ENCODE measurements at places on chromosomes 5 and 9.

DNA sequence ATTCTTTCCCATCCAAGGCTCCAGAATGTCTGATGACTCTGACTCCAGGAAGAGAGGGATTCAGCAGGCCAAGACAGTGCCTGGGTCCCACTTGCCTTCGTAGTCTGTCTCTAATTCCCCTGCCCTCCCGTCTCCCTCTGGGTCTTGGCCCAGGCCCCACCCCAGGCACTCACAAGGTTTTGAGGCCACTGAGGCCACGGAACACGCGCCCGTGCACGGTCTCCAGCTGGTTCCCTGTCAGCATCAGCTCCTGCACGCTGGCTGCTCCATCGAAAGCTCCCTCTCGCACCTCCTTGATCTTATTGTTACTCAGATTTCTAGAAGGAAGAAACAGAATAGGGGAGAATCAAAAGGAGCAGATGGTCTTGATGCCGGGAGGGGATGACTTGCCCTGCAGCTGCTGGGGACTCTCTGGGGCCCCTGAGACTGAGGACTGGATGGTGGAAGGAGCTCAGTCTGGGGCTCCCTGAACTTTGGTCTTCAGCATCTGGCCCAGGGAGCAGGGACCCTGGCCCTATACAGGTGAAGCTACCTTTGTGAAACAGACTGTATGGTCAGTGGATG is 174.6 kb upstream of the PANK3 start:
- no peak for DNase-seq

DNA sequence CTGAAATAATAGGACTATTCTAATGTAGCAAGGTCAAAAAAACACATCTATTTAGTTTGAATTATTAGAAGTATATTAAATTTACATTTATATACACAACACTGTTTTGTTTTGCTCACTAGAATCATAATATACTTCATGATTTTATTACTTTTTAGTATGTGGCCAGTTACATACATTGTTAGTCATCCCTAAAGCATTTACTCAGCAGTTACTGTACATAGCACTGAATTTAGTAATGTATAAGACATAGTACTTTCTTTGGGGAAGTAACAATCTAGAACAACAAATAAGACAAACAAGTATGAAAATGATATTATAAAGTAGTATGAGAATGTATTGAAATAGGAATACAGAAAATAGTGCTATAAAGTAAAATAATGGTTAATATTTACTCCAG is 28.2 kb downstream of the ERCC8 start:
- DNase-seq: no peak

- no peak for DNase-seq
Observed at GRCh38 chr5:58116346-58116745, 343.5 kb downstream of the PLK2 start.

DNA sequence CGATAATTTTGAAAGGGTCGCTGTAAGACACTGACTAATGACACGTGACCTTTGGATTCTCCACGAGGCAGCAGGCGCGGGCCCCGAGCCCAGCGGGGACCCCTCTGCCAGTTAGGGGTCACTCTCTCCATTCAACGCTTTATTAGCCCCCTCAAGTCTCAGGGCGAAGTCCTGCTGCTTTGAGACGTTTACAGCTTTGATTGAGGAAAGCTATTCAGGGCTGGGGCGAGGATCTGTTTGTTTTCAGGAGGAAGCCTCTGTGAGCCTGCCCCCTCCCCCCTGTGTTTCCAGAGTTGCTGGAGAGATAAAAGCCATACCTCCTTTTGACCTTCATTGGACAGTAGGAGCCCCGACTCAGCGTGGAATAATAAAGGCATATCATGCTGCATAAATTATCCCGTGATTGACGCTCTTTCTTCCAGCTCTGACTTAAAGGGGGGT is 31.4 kb upstream of the MSX2 start:
- DNase-seq: no peak

GRCh38 chr9:103627731-103628130 is 466.4 kb upstream of the SMC2 start:
- no peak for DNase-seq

DNA sequence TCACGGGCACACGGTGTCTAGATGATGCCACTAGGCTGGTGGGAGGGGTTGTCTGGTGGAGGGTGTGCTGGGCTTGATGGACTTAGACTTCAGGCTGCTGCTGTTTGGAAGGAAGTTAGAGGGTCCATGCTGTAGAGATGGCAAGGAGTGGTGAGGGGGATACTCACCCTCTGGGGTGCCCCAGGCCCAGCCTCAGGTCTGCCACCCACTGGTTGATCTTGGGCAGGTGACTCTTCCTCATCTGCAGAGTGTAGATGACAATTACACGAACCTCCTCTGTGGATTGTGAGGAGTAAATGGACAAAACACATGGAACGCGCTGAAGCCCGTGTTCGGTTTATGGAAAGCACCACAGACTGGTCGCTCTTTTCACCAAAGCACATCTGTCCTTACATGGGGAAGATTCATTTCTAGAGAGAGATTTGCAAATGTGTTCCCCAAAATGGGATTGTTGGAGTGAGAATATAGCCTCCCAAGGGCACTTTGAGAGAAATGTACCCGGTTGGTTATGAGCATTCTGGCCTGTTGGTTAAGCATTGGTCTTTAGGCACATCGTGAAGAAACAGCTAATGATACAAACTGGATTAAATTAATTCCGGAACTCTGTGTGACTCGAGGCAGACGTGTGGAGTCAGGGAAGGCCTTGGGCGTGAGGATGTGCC is 58.2 kb downstream of the ZNF618 start:
- no peak for DNase-seq

DNA sequence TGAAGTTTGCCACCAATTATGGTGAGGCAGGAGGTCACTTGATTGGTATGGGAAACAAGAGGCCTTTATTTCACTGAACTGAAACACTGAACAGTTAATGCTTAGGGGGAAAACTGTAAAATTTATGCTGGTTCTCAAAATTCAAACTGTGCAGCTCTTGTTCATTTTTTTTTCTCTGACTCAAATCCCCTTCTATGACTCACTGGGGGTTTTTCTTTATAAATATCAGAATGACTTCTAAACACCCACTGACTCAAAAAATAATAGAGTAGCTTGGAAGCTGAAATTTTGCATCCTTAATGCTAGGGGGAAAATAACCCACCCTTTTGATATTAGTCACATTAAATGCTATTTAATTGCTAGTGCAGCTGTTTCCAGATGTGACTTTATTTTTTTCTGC is 24.1 kb upstream of the OTP start:
- DNase-seq: no peak

- no peak for DNase-seq
Observed at GRCh38 chr5:98482321-98483300, 290.9 kb upstream of the RGMB start.

DNA sequence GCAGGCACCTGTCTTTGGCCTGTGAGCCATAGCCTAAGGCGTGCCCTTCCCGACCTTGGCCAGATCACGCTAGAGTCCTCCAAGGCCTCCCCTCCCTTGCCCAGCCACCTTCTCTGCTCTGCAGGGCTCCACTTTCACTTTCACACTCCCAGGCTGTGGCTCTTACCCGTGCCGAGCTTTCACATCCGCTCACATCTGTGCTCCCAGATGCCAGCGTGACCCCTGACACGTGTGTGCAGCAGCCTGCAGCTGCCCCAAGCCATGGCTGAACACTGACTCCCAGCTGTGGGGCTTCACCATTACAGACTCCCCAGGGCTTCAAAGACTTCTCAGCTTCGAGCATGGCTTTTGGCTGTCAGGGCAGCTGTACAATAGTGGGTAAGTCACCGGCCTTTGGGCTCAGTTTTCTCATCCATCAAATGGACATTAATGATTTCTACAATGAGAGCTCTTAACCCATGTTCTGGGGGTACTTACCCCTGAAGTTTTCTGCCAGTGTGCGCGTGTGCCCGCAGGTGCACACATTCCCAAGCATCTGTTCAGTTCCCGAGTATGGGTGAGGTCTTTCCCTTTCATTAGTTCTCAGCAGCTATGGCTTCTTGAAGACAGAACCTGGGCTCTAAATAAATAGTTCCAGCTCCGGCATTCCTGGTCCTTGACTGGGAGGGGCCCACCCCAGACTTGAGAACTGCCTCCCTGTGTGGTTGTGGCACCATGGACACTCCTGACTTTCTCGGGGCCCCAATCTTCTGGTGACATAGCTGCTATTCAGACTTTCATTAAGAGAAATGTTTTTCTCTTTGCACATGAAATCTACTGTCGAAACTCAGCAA is 118.6 kb downstream of the RGS3 start:
- peak; percentile 63 for DNase-seq

DNA sequence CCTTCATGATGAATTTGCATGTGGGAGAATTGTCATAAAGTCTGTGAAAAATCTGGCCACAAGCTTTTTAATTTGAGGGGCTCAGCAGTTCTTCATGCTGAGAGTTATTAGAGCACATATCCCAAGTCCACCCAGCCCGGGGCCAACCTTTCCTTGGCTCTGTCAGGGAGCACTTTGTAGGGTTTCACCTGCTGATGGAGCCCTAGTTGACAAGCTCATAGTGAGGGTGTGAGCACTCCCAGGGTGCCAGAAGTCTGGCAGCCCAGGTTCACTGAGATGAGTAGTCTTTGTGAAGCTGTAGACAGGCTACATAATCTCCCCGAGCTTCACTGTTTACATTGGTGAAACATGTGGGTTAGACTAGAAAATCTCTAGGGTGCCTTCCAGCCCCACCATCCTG is 97.2 kb upstream of the NREP start:
- no peak for DNase-seq

GRCh38 chr9:17578911-17579793 is at the start of gene SH3GL2:
Gene SH3GL2 (plus strand): TSS chr9:17579066.
- DNase-seq: no peak

- DNase-seq: no peak
Observed at GRCh38 chr5:143014017-143014651, 244.0 kb downstream of the ARHGAP26 start.

- DNase-seq: no peak
Observed at GRCh38 chr9:2289263-2289662, 274.1 kb downstream of the SMARCA2 start.

- DNase-seq: no peak
Observed at GRCh38 chr5:169248996-169249395, 51.9 kb downstream of the SLIT3 start.

- DNase-seq: no peak
Observed at GRCh38 chr5:65802080-65802479, 80.1 kb downstream of the NLN start.

- no peak for DNase-seq
Observed at GRCh38 chr9:135391759-135392158, 87.8 kb upstream of the PPP1R26 start.

GRCh38 chr9:20070336-20070735 is 281.5 kb upstream of the SLC24A2 start:
- DNase-seq: no peak

- no peak for DNase-seq
Observed at GRCh38 chr9:125789196-125789595, 42.0 kb downstream of the PBX3 start.

DNA sequence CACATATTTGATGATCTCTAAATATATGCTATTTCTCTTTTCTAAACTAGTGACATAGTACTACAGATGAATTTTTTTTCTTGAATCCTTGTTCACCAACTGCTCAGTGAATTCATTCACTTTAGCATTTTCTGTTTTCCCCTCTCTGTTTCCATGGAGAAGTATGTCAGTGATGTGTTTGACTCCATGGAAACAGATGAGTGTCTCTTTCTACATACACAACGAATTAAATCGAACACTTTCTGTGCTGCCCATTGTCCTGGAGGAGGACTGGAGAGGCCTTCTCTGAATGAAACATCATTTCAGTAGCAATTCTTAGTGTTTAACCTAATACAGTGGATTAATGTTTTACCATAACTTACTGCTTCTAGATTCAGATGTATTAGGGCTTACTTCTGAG is 9.5 kb downstream of the INVS start:
- no peak for DNase-seq

- no peak for DNase-seq
Observed at GRCh38 chr5:140420665-140421361, 19.2 kb downstream of the ANKHD1 start.
